Inflammatory macrophage treated with lipopolysaccharide for 1 hour (primary cell): ENCODE measurements at places on chromosomes 6 and 20.
A peak's percentile ranks its signal among the peaks of the same experiment; 100 is the strongest.

- DNase-seq: no peak
These were observed 1.8 kb downstream of the ECHDC1 start for GRCh38 chr6:127341471-127342202.

- no peak for DNase-seq
These were observed 2.9 kb downstream of the EGFL8 start for GRCh38 chr6:32167154-32167760.

DNA sequence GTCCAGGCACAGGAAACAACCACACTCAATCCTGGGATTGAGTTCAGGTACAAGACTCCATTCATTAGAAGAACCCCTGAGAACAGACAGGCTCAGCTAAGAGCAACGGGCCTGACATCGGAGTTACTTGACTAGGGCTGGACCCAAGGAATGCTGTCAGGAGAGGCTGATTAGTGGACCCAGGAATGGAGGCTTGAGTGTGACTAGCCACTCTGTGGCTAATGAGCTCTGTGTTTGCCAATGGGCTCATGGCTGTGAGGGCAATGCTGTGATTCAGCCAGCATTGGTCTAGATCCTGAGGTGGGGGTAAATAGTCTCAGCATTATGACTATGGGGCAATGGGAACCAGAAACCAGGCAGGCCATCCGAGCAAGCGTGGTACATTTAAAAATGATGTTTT lies 71.8 kb downstream of the RIOK1 start:
- DNase-seq: no peak

- DNase-seq: peak; percentile 5
These were observed 261.2 kb downstream of the PTPRK start for GRCh38 chr6:128259029-128259724.

- DNase-seq: peak; percentile 47
These were observed 12.7 kb upstream of the RAMACL start for GRCh38 chr6:166599205-166599604.

- DNase-seq: no peak
These were observed 307.5 kb upstream of the SULF2 start for GRCh38 chr20:48092596-48093280.

GRCh38 chr6:43016943-43017334 lies 2.9 kb downstream of the KLHDC3 start:
- no peak for DNase-seq

DNA sequence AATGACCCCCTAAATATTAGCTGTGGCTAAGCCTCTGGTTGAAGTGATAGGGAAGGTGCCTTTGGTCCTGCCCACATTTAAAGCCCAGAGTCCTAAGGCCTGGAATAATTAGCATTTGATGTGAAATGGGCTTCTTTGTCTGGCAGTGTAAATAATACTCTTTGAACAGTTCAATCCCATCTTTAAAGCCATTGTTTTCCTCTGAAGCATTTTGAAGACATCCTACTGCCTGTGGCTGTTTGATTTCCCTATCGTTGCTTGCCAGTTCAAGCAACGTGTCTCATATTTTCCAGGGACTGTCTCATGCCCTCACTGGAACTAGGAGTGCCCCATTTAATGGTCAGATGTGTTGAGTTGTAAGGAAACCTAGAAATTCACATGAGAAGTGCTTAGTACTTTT lies 89.3 kb upstream of the BTN3A2 start:
- no peak for DNase-seq

DNA sequence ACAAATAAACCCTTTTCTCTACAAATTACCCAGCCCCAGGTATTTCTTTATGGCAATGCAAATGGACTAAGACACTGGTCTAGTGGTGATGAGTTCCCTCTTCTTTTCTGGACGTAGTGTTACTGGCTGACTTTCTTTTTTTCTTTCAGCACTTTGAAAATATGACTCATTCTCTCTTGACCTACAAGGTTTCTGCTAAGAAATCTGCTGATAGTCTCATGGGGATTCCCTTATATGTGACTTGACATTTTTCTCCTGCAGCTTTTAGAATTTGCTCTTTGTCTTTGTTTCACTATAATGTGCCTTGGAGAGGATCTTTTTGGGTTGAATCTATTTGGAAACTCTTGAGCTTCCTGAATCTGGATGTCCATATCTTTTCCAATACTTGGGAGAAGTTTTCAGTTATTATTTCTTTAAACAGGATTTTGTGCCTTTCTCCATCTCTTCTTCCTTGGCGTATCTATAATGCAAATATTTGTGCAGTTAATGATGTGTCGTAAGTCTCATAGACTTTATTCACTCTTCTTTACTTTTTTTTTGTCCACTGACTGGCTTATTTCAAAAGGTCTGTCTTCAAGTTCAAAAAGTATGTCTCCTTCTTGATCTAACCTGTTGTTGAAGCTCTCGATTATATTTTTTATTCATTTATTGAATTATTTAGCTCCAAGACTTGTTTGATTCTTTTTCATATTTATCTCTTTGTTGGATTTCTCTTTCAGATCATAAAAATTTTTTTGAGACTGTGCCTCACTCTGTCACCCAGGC lies 42.2 kb upstream of the TPD52L1 start:
- DNase-seq: no peak

DNA sequence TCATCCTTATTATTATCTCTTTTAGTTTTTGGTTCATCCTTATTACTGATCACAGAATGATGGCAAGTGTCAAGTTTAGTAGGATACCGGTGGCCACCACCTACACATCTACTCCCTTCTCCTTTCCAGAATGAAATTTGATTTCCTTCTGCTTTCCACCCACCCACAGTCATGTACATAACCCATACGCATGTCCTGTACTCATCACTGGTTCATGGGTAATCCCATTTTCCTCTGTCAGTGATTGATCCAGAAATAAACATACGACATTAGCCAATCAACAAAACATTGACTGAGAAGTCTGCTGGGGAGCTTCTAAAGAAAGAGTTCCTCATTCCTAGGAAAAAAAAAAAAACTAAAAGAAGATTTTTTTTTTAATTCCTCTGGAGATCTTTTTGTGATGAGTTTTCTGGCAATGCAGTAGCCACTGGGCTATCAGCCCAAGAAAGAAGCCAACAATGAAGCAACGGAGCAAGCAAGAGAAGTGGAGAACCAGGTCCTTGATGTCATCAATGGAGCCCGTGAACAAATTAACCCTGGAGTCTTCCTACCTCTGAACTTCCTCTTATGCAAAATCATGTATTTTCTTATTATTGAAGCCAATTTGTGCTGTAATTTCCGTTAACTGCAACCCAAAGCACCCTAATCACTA lies 127.8 kb downstream of the TASP1 start:
- peak; percentile 72 for DNase-seq

DNA sequence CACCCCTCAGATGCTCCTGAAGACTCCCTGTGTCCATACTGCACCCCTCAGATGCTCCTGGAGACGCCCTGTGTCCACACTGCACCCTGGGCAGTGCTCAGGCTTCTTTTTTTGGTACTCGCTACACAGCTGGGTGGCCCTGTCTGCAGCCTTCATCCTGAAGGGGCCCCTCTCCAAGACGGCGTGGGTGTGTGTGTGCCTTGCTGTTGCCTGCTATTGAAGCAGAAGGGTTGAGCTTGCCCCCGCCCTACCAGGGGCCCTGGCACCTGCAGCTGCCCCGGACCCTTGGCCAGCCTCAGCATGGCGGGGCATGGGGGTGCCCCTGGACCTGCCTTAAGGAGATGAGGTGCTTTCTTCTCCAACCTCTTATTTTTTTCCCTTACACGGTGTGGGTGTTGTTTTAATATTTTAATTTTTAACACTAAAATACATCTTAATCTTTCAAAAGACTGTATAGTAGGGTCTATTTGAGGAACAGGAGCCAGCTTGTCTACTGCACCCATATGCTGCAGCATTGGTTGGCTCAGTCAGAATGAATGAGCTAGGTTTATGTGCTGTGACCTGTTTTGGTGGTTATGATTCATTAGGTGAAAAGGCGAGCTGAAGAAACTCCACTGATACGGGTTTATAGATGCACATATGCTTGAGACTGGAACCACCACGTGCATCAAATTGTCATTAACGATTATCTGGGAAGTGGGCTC lies 135.9 kb downstream of the AGPAT4 start:
- no peak for DNase-seq

- DNase-seq: no peak
These were observed 171.6 kb downstream of the PLCB1 start for GRCh38 chr20:8303651-8304050.

DNA sequence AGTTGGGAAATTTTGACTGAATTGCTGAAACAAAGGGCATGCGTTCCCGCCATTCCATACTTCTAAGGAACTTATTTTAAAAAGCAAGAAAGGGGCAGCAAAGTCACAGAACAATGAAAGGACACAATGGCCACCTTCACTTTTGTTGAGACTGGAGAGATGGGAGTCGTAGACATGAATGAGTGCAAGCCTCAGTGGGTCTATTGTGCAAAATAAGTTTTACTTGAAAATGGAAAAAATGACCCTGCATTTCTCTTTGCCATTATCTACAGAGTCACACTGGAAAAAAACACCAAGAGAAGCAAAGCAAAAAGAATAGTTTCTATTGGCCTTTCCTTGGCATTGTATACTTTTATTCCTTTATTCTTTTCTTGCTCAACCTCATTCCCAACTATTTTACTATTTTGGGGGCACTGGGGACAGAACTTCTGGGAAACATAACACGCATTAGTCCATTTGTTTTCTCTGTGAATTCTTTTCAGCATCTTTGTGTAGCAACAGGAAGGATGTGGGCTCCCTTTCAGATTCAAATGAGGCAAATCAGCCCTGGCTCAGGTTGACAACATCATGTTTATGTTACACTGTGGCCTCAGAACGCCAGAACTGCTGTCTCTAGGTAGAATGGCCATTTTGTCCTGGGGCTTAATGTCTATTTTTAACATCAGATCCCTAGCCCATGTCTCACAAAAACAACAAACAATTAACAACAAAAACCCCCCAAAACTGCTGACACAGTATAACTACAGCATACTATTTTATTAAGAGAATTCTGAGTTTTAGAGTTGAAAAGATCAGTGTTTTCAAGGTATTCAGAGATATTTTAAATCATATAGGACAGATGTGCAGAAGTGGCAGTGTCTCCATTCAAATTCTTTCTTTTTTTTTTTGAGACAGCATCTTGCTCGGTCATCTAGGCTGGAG lies 122.2 kb downstream of the FYN start:
- DNase-seq: no peak

DNA sequence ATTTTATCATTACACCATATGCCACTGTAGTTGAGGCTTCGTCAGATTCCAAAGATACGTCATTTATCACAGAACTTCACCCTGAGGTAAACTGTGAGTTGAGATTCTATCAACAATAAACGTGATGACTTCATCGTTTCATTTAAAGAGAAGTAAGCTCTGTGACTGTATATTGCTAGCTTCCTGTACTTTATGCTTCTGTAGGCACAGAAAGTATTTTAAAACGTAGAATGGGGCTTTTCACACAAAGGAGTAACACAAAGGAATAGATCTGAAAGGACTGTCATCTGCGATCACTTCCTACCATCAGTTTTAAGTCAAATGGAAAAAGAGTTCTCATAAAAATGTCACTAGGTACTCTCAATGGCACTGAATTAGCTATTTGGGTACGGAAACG lies 234.4 kb upstream of the MCHR2 start:
- no peak for DNase-seq

DNA sequence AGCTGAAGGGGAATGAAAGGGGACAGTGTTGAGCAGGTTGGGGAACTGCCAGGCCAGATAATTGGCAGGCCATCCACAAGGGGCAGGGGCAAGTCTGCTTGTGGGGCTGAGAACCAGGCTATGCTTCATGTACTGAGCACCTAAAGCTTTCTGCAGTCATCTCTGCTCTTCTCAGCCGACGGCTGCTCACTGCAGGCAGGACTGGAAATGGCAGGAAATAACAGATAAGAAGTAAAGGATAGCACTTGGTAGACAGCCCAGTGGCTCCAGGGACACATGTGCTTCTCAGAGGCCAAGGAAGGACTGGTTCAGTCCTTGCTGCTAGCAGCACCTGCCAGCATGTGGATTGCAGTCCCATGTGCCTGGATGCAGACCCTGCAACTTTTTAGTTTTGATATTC lies 89.8 kb downstream of the CD164 start:
- DNase-seq: no peak

GRCh38 chr6:116797585-116797984 lies 31.3 kb downstream of the GPRC6A start:
- DNase-seq: no peak

GRCh38 chr20:49610691-49611538 lies 43.0 kb upstream of the PTGIS start:
- peak; percentile 34 for DNase-seq

DNA sequence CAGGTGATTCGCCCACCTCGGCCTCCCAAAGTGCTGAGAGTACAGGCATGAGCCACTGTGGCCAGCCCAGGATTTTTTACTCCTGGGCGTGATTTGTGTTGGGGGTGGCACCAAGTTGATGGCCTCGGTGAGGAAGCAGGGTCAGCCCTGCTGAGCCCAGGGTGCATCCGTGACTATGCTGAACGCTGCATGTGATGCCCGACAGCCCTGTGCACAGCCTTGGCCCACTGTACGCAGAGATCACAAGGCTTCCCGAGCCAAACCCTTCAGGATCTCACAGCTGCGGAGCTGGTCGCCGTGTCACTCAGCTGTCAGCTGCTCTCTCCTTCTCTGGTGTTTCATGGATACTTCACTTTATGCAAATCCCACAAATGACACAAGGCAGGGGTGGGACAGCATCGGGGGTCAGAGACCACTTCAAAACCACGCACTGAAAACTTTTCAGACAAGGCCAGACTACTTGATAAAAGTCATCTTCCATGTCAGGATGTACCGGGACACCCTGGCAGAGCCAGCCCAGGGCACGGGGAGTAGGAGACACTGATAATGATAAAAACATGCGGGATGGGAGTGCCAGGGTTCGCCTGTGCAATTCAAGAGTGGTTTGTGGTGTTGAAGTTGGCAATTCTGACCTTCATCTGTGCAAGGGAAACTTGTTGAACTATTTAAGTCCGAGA lies 31.2 kb upstream of the RPS6KA2 start:
- DNase-seq: no peak

GRCh38 chr20:26276554-26277210 lies 580.0 kb upstream of the ZNF337 start:
- DNase-seq: no peak

- no peak for DNase-seq
These were observed 6.3 kb upstream of the HINT3 start for GRCh38 chr6:125950293-125950692.

GRCh38 chr20:1712634-1713624 lies 55.4 kb upstream of the SIRPG start:
- no peak for DNase-seq

- no peak for DNase-seq
These were observed 53.8 kb upstream of the MTRF1L start for GRCh38 chr6:153056308-153056707.

DNA sequence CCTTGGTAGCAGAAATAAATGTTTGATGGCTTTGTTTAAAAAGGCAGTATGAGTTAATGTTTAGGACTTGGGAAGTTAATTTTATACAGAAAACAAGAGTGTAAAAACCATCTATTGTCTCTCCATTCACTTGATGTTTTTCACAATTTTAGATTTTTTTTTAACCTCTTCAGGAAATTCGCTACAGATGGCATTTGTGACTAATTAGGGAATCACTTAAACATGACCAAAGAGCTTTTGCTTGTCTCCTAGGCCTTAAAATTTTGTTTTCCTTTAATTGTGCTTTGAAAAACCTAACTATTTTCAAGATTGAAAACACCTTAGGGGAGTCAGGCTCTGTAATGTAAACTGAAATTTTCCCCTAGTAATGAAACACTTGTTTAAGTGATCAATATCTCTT lies 17.3 kb downstream of the TULP4 start:
- DNase-seq: no peak
